COR-L47 (cell line): ENCODE measurements at places on chromosomes 4 and X.

GRCh38 chr4:128440923-128441322, 153.3 kb upstream of the PGRMC2 start:
- DNase-seq, result no peak

DNA sequence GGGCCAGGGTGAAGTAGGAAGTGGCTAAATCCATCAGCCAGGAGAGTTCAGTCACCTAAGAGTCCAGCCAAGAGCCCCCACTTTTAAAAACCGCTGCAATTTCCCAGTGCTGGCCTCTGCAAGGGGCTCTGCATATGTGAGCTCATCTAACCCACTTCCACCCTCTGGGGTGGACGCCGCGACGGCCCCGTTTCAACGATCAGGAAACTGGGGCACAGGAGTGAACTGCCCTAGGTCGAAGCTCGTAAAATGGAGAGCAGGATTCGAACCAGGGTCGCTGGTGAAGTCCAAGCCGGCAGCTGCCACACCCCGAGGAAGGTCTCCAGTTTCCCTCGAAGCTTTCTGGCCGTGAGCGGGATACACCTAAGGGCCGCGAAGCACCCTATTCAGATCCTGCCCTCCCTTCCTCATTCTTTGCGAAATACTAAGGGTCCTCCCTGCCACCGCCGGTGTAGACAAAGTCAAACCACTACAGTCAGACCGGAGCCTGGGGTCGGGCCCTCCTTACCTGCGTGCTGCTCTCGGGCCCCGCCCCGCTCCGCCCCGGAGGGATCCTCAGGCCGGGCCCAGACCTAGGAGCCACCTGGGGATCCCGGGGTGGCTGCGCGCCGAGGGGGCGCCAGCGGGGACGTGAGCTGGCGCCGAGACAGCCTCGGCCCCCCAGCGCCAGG, 446 bp downstream of the EVC2 start:
- DNase-seq, result no peak

DNA sequence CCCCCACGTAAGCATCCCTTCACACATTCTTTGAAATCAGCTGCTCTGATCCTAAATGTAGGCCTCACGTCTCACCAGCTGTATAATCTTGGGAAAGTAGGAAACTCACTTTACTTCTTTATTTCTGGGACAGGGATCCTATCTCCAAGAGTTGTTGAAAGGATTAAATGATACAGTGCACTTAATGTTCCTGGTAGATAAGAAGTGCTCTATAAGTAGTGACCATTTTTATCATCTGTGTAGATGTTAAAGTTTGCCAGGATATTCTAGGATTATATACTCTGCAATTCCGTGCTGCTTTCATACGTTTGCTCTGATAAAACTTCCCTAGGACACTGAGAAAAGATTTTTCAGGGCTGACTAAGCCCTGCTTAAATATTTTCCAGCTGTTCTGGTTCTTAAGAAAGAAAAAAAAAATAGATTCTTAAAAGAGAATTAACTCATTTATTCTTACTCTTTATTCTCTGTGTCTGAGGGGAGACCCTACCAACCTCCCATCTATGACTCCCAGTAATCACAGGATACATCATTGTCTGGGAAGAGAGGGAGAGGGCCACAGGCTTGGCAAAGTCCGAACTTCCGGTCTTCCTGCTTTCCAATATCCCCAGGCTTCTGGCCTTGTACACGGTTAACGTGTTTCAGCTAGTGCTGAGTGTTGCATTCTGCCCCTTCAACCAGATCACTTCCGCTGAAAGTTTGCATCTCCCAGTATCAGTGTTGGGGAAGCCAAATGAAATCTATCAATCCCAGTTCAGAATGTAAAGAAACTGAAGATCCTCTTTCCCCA, 269.2 kb downstream of the TRIML1 start:
- DNase-seq, result no peak

DNA sequence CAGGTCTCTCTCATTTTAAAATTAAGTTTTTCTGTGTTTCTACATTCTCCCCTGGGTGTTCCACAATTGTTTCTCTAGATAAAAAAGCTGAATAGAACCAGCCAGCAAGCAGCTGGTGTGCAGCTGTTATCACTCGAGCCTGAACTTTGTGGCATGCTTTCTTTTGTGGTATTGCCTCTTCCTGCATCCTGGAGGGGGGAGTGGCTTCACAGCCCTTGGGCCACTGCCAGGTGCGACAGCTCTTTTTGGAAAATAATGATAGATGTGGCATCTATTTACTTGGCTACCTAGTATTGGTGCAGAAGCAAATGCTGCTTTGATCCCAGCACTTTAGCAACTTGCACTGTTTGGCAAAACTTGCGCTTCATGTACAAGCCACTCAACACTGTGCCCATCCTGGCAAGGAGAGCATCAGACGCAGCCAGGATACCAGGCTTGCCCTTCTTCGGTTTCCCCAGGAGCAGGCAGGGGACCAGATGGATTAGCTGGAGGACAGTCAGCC, 69.4 kb downstream of the HMGB2 start:
- DNase-seq, result peak; percentile 87

DNA sequence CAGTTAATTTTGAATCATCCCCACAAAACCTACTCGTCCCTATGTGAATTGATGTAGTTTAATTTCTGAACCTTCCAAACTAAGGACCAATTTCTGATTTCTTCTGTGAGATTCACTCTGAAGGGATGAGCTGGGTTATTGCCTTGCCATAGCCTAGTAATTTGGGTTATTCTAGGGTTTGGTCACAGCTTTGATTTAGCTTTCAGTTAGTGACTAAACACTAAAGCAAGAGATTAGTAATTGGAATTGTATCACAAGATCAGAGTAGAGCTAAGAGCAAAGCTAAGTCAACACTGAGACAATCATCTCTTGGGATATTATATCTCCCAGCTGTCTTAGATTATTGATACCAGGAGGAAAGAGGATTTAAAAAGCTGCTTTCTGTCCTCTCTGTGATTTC, 588.0 kb downstream of the CCSER1 start:
- DNase-seq, result no peak

- peak; percentile 24 for DNase-seq
Measured at GRCh38 chr4:187103351-187103750, 379.7 kb upstream of the FAT1 start.

GRCh38 chrX:45667666-45668065, 467.0 kb upstream of the DIPK2B start:
- no peak for DNase-seq

DNA sequence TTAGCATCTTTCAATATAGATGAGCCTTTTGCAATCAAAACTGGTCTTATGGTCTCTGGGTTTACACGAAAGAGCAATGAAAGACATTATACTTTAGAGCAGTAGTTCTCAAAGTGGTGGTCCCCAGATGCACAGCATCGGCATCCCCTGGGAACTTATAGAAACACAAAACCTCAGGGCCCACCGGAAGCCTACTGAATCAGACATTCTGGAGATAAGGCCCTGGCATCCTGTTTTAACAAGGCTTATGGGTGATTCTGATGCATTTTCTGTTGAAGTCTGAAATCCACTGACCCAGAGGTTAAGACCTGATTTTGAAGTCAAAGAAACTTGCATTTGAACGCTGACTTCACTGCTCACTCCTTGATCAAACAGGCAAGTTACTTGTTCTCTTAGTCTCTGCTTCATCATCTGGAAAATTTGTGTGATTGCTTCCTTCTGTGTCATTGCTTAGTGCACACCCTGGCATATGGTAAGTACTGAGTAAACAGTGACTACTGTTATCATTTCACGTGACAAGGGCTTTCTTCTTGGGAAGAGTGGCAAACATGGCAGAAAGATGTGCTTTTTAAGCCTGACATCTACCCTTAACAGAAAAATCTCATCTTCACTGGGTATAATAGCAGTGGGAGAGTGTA, 14.5 kb downstream of the CHRNA9 start:
- DNase-seq, result no peak

- no peak for DNase-seq
Measured at GRCh38 chrX:153836921-153837320, 6.6 kb upstream of the PDZD4 start.

DNA sequence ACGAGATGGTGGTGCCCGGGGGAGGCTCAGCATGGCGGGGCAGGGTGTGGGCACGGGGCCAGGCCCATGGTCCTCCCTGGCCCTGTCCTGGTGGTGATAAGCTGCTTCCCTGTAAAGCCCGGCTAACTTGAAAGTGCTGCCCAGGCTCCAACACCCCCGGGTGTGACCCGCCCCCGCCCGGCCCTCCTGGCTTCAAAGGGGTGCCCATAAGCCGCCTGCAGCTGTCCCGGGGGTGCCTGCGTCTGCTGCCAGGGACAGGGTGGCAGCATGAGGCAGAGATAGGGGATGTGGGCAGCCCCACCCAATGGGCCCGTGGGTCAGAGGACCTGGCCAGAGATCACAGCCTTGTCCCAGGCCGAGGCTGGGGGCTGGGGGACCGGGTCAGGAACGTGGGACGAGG, 18.1 kb downstream of the FGFRL1 start:
- DNase-seq, result no peak

DNA sequence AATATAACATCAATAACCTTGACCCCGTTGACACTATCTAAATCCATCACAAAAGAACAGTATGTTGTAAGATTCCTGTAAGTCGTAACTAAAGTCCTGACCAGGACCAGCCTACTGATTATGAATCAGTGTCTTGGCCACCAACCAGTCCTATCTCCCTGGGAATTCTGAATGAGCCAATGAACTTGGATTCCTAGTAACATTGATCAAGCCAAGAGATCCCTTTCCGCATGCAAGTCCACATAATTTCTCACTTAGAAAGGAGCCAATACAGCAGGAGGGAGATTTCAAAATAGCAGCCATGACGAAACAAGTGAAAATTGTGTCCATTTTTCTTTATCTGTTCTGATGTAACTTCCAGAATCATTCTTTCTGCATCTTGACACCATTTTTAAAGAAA, 9.5 kb downstream of the XPNPEP2 start:
- DNase-seq, result no peak

DNA sequence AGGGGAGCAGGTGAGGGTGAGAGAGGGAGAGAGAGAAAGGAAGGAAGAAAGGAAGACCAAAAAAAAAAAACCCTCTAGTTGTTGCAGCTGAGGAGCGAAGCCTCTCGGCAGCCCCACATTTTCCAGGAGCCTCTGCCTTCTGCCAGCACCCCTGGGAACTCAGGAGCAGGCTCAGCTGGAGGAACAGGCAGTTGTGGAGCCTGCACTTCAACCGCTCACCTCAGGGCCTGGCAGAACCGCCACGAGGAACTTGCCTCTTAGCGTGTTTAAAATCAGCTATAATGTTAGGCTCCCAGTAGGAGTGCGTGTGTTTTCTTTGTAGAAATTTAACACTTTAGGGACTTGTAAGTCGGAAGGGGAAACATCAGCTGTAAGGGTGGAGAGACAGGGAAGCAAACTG, 65.7 kb downstream of the SEL1L3 start:
- no peak for DNase-seq

GRCh38 chr4:76074993-76075600, 588 bp downstream of the ART3 start:
- no peak for DNase-seq

- DNase-seq, result no peak
Measured at GRCh38 chrX:123060986-123061385, 123.1 kb upstream of the GRIA3 start.

DNA sequence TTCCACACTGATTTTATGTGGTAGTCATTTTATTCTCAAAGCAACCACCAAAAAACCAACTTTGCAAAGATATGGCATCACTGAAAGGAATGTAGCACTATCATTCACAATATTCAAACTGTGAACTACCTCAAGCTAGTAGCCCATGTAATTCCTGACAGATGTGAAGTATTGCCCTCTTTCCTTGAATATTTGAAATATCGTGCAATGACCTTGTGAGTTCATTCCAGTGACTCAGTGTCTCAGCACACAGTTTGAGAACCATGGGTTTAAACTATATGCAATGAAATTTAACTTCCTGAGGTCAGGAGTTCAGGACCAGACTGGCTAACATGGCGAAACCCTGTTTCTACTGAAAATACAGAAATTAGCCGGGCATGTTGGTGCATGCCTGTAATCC, 20.9 kb upstream of the IQCM start:
- DNase-seq, result no peak

DNA sequence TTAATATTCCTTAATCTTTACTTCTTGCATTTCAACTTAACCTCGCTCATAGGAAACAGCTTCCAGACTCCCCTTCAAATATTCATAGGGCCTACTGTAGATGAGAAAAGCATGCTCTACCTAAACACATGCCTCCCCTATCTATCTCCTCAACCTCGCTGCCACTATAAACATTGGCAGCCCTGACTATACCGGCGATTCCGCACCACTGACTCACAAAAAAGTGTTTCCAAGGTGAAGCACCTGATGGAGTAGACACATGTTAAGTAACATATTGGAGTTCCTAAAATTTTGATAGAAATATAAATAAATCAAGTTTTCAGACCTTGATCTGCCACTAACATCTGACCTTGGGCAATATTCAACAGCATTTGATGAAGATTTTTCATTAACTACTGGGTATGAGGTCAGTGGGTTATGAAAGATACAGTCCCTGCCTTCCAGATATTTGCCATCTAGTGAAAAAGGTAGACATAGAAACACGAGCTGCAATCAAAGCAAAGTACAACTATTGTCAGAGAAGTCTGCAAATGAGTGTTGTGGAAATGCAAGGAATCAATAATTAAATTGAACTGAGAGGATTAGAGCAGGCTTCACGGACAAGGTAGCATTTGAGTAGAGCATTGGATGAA, 184.2 kb downstream of the MAML3 start:
- DNase-seq, result no peak

GRCh38 chr4:8675383-8675782, 82.8 kb downstream of the CPZ start:
- DNase-seq, result no peak

DNA sequence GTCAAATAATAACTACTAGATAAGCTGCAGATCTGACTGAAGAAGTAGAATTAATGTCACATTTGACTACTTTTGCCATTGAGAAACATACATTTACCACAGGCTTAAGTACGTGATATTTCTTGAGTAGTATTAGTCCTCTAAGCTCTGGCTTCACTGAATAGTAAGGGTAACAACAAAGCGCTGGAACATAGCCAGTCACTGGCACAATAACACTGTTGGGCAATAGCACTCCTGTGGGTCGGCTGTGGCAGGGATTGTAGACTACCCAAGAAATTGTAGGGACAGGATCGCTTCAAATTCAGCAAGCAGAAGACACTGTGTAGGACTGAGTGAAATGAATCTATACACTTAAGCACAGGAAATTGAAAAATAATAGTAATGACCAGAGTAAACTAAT, 27.1 kb upstream of the IL15 start:
- DNase-seq, result no peak

GRCh38 chr4:104905546-104905945, 241.1 kb upstream of the TET2 start:
- DNase-seq, result no peak

DNA sequence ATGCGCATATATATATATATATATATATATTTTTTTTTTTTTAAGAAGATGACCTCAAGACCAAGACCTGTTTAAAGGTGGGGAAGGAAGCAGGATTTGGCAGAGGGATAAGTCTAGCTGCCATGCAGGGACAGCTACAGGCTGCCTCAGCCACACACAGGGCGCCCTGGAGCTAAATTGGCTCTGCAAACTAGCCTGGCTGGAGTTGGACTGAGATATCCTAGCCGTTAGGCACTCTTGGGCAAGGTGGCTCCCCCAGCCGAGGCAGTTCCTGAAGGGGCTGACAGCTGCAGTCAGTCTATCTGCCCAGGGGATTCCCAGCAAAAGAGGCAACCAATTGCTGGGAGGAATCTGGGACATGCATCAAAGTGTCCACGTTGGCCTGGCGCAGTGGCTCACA, 21.9 kb downstream of the TRIML1 start:
- DNase-seq, result no peak

GRCh38 chrX:141642979-141643378, 53.5 kb downstream of the SPANXA2 start:
- DNase-seq, result no peak
